ENCODE measurements at places on chromosomes 2 and 18.

- no peak for DNase-seq
Observed at GRCh38 chr2:180002198-180002770, 4.8 kb downstream of the CWC22 start.

GRCh38 chr2:173791502-173791901 is 173.7 kb downstream of the SP3 start:
- DNase-seq: no peak

- DNase-seq: no peak
Observed at GRCh38 chr2:157761520-157761919, 114.6 kb downstream of the ACVR1 start.

DNA sequence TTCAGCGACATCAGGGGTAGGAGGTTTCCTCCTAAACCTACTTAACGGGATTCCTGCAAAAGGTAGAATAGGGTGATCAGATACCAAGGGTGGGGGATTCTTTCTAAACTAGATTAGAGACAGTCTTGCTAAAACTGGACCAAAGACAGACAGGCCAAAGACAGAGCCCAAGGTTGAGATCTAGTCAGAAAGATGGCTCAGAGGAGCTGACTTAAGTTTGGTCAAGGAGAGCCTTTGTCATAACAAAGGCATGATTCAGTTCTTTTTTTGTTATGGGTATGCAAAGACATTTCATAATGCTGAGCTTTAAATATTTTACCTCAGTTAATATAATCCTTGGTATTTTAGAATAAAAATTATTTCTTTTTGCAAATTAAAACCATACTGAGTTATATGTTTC is 17.8 kb upstream of the GPR75 start:
- no peak for DNase-seq

- DNase-seq: no peak
Observed at GRCh38 chr2:47011264-47011663, 95.7 kb upstream of the MCFD2 start.

DNA sequence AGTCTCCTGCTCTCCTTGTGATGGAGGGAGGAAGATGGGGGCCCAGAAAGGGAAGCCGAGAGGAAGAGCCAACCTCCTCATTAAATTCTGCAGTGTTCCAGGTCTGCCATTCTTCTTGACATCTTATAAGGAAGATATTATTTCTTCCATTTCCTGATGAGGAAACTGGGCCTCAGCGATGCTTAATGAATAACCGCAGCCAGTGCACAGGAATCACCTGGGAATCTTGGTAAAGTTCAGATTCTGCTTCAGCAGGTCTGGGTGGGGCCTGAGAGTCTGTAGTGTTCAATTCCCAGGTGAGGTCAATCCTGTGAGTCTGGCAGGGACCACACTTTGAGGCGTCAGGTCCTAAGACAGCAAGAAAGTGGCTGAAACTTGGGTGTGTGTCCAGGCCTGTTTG is 17.3 kb downstream of the PCARE start:
- no peak for DNase-seq

DNA sequence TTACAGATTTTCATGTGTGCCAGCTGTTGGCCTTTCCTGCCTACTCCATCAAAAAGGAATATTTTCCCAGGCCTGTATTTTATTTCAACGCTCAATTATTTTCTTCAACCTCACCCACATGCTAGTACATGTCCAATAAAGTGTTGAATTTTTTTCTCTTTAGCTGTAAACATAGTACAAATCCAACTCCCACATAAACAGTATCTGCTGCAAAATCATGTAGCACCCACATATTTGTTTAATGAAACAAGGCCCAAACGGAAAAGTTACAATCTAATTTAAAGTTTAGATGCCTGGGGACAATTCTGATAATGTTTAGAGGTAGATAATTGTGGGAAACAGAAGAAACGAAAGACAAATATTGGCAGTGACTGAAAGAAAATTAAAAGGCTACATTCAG is 275.4 kb upstream of the ACVR2A start:
- DNase-seq: no peak

GRCh38 chr2:223100061-223100511 is 48.1 kb downstream of the KCNE4 start:
- DNase-seq: no peak

GRCh38 chr18:58497845-58498244 is 131.0 kb downstream of the ALPK2 start:
- no peak for DNase-seq

GRCh38 chr2:128638341-128639119 is 319.9 kb upstream of the HS6ST1 start:
- DNase-seq: no peak

DNA sequence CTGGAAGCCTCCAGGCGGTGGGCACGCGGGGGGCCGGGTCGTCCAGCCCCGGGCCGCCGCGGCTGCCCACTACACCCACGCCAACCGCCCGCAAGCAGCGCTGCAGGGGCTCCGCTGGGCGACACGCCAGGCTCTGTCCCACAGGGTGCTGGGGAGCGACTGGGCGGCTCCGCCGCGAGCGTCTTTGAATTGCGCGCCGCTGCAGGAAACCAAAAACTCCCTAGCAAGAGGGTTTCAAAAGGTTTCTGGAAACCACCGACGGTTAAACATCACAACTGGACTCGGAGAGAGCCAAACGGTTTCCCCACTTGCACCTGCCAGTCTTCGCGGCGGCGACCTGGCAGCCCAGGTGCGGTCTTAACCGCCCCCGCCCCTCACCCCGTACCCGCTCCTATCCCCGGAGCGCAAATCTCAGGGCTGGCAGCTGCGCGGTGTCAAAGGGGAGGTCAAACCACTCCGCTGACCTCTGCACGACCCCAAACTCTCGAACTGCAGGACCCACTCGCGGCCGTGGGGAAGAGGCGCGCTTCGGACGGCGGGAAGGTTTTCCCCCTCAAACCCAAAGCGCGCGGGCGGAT is 1.0 kb downstream of the CXCR4 start:
- no peak for DNase-seq

- DNase-seq: no peak
Observed at GRCh38 chr2:225531559-225531958, 132.0 kb downstream of the NYAP2 start.

GRCh38 chr2:196334710-196335109 is 163.3 kb upstream of the STK17B start:
- DNase-seq: no peak

GRCh38 chr2:227890495-227891079 is 19.2 kb downstream of the DAW1 start:
- DNase-seq: no peak

- DNase-seq: no peak
Observed at GRCh38 chr18:27794181-27794926, 382.6 kb downstream of the CDH2 start.

GRCh38 chr2:215979620-215980019 is 33.7 kb downstream of the MREG start:
- DNase-seq: no peak

- DNase-seq: no peak
Observed at GRCh38 chr2:207546822-207547221, 17.1 kb downstream of the CREB1 start.

DNA sequence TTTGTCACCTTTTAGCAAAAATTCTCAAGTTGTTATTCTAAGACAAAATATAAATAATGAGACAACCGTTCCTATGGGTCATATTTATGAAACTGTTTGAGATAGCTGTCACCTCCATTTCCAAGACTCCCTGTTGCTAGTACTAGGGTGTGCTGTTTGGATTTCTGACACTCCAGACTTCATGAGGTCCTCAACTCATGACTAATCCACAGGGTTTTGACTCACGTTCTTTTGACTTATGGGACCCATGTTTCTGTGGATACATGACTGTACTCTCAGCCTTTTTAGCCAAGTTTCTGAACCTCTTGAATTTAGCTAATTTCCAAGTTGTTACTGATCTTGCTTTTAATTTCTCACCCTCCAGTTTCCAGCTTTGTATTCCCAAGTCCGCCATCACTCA is 178.7 kb upstream of the FAM98A start:
- DNase-seq: no peak

- DNase-seq: no peak
Observed at GRCh38 chr2:10447300-10447894, 730 bp downstream of the ODC1 start.

DNA sequence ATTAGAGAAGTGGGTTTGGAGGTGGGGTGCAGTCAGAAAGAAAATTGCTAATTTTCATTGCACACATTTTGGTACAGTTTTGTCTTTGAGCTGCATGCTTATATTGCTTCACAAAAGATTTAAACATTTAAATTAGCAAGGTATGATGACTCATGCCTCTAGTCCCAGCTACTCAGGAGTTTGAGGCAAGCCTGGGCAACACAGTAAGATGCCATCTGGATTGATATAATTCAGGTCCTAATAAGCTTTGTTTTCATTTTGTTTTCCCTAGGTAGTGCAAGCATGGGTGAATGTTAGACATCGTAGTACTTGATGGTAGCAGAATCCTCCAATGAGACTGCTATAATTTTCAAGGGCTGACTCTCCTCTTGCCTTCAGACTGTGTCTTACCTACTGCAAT is 396.7 kb upstream of the RGPD4 start:
- no peak for DNase-seq

DNA sequence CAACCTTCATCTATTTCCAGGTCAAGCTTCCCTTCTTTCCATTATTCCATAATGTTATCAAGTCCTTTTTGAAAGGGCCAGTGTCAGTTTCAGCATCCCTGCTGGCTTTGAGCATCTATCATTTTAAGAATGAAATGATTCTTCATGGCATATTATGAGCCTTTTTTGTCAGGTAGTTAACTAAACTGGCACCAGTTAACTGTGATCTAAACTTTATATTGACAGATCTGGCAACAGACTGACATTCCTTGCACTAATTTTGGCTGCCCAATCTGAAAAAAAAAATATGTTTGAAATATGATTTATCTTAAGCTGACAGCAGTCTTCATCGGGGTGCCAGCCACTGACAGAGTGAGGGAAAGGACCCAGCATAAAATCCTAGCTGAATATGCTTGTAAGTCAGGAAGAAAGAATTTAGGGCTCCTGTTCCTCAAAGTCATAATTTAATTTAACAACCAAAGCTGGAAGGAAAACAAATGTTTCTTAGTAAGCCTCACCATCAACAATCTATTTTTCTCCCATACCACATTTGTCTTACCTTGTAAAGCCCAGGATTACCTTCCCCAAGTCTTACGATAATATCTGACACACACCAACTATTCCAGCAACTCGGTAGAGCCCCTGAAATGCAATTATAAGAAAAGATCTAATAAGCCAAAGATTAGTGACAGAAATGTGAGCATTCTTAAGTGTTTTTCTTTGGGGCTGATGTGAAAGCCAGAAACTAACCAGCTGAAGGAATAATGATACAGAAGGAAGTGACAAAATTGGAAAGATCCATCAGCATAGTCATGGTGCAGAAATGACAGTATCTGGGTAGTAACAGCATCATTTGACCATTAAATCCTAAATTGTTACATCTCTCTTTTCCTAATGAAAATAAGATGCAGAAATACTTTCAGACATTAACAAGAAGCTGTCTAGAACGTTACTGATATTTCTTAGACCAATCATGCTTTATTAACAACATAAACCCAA is 228.1 kb downstream of the RBM43 start:
- DNase-seq: no peak

DNA sequence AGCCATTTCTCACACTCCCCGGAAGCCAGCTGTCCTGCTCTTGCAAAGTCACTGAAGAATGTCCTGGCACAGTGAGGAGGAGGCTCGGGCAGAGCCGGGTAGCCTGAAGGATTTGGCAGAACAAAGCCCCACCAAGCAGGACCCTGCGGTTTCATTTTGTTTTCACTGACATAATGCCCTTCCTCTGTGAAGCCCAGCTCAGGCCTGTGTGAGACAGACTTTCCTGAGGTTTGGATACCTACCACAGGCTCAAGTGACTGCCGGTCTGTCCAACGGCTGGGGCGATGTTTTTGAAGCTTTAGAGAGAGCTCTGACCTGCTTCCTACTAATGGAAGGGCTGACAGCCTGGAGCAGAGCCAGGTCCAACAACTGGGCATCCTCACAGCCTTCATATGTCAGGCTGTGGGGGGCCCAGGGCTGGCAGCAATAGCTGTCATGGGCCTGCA is 99.8 kb upstream of the FZD7 start:
- DNase-seq: no peak

- no peak for DNase-seq
Observed at GRCh38 chr2:30664761-30665358, 142.4 kb downstream of the CAPN13 start.

DNA sequence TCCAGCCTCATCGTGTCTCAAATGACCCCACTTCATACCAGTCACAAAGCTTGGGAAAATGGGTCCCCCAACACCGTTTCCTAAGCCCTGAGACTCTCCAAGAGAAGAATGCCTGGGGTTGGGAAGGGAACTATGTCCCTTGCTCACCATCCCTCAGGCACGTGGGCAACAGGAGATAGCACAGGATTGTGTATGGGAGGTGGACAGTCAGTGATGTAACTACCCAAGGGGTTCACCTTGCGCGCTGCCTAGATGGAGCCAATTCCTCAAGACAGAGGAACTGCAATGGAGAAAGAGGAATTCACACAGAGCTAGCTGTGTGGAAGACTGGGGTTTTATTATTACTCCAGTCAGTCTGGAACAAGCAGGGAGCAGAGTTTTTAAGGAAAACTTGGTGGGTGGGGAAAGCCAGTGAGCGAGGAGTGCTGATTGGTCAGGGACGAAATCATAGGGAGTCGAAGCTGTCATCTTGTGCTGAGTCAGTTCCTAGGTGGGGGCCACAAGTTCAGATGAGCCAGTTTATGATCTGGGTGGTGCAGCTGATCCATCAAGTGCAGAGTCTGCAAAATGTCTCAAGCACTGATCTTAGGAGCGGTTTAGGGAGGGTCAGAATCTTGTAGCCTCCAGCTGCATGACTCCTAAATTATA is 13.8 kb upstream of the CXCR1 start:
- no peak for DNase-seq

DNA sequence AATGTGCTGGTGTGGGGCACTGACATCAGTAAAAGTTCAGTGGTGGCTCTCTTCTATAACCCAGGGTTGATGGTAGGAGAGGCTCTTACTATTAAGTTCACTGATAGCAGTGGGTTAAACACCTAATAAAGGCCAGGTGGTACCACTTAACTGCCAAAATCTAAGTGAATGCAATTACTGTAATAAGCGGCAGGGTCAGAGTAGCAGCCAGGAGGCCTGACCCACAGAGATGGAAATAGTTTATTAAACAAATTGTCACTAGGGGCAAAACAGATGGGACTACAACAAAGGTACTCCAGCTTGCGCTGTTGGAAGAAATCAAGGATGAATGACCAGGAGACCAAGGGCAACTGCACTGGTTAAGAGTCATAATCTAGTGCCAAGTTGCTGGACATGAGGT is 26.6 kb downstream of the ZSWIM2 start:
- no peak for DNase-seq

GRCh38 chr2:241153616-241154015 is 3.3 kb downstream of the PPP1R7 start:
- no peak for DNase-seq

DNA sequence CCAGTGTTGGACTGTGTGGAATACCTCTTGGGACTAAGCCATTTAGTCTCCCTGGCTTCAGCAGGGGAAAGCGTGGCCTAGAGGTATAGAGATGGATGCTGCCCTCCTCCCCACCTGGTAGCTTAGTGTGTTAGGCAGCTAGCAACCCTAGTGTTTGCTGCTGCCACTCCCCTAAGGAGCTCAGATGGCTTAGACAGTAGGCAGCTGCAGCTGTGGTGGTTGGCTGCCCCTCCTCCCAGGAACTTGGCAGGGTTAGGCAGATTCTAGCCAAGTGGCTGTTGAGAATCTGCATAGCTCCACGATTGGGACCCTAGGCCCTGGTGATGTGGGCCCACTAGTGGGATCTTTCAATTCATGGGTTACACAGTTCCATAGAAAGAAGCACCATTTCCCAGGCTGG is 550.4 kb upstream of the CHAC2 start:
- DNase-seq: no peak

- no peak for DNase-seq
Observed at GRCh38 chr2:19360966-19361321, 2.5 kb upstream of the OSR1 start.
